ENCODE measurements at places on chromosomes 5 and 9.

- DNase-seq = no peak
These were observed 7.3 kb downstream of the UCK1 start for GRCh38 chr9:131523451-131524435.

- DNase-seq = peak; percentile 83
These were observed 311.1 kb downstream of the RFX3 start for GRCh38 chr9:3214741-3215140.

GRCh38 chr9:95719354-95719753 lies 156.1 kb upstream of the ERCC6L2 start:
- no peak for DNase-seq

GRCh38 chr9:124221676-124222075 lies 36.1 kb upstream of the NEK6 start:
- DNase-seq = no peak

- DNase-seq = peak; percentile 20
These were observed 39.7 kb upstream of the RNU6ATAC start for GRCh38 chr9:134204041-134204440.

GRCh38 chr9:76704593-76705204 lies 59.5 kb upstream of the PCA3 start:
- DNase-seq = peak; percentile 53

DNA sequence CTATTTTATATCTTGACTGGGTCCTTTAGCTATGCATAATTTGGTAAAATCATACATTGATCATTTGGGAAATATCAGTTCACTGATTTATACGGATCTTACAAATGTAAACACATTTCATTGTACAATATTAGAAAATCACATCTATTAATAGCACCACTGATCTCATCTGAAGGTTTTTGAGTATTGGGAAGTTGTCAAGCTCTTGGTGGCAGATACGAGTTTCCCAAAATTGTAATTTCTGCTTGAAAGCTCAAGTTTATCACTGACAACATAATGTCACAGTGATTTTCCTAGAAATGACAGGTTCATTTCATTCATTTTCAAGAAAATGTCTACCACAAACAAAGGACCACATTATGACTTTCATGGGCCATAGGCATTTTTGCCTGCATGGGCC lies 3.0 kb upstream of the MACROH2A1 start:
- DNase-seq = no peak

- DNase-seq = no peak
These were observed 10.5 kb upstream of the IPPK start for GRCh38 chr9:92680166-92681119.

GRCh38 chr5:43486353-43486752 lies 2.7 kb upstream of the TMEM267 start:
- DNase-seq = no peak

GRCh38 chr5:109519416-109519815 lies 109.6 kb upstream of the PJA2 start:
- no peak for DNase-seq

GRCh38 chr5:166507810-166508425 lies 1783.5 kb upstream of the WWC1 start:
- no peak for DNase-seq

DNA sequence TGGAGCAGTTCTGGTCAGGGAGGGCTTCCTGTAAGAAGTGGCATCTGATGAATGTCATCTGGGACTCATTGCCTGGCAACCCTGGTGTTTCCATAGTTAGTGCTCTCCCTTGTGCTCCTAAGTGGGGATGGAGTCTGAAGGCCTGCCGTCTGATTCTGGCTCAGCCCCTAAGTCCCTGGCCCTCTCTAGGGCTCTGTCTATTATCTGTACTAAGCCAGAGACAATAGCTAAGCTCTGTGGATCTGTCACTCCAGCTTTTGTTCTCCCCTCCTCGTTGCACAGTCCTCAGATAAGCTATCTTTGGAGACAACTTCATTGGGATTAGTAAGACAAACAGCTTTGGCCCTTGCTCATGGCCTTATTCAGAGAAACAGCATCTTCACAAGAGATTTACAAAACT lies 30.6 kb upstream of the TTC1 start:
- DNase-seq = no peak

DNA sequence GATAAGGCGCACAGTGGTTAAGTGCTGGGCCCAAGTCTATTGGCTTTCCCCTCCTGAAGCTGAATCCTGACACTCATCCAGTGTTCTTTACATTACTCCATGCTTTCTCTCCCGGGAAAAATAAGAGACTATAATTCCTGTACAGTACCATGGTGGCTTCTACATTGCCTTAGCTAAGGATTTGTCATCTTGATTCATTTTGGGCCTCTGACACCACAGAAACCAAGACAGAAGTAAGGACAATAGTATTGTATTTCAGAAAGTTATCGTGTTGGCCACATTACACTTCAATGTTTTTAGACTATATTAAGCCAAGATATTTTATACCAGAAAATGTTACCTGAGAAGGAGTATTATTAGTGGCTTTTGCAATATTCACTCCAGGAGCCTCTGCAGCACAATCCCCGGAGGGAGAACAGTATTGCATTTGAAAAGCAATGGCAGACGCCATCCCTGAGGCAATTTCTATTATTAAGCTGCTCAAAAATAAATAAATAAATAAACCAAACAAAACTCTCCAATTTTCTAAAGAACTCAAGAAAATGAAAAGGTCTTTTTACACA lies 267.9 kb downstream of the ENC1 start:
- no peak for DNase-seq

- peak; percentile 72 for DNase-seq
These were observed at the start of gene EFNA5 for GRCh38 chr5:107670932-107671741. TSS of gene EFNA5 (minus strand) at chr5:107670937.

GRCh38 chr5:137858223-137858916 lies 9.3 kb upstream of the MYOT start:
- DNase-seq = no peak

DNA sequence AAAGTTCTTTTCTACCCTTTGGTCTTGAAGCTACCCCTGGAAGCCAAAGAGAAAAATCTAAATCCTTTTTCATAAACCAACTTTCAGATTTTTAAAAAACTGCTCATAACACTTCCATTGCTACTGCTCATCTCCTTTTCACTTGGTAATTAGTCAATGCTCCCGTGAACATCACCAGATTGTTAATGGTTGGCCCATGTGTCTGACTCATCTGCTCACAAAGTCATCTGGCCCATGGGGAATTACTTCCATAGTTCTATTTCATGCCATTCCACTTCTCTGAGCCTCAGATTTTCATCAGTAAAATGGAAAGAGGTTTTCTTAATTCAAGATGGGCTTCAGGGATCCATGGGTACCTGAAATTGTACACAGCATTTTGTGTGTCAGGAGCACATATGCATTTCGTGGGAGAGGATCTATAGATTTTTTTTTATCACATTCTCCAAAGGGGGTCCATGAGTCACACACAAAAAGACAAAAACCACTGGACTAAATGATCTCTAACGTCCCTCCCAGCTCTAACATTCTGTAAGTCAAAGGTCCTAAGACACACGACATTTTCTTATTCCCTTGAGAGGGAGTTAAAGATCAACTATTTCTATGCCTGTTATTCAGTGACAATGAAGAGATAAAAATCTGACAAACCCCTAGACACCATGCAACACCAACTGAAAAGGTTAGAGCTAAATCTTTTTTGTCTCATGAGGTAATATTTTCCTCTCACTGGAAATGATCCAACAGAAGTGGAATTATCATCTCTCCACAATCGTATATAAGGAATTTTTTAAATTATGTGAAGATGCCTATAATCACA lies 75.4 kb downstream of the TEX10 start:
- DNase-seq = no peak

DNA sequence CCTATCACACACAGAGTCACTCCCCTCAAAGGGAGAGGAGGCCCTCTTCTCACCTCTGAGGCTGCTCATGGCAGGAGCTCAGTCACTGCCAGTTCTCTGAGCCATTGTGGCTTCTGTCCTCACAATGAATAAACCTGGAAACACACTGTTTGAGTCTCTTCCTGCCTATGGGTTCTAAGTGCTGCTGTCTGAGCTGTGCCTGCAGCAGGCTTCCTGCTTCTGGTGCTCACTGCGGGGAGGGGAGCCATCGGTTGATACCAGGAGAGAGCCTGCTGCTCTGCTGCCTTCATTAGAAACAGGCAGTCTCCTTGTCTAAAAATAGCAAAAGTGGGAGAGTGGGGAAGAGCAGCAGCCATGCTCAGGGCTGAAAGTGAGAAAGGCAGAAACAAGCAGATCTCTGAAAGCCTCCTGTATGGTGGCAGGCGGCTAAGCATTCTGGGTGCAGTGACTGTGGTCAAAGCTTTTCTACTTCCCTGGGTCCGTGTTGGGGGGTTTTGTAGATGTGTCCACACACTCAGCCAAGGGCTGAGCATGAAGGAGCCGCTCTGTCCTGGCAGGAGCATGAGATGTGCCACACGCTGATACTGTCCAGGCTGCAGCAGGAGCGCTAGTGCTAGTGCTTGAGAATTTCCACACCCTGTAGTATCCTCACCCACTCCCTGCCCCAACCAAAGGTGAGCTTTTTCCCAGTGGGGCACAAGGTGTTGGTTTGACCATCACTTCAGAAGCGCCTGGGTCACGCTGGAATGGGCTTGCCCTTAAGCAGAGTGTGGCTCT lies 34.2 kb downstream of the PRKACG start:
- no peak for DNase-seq

- DNase-seq = no peak
These were observed 27.2 kb downstream of the WNK2 start for GRCh38 chr9:93210974-93211653.

DNA sequence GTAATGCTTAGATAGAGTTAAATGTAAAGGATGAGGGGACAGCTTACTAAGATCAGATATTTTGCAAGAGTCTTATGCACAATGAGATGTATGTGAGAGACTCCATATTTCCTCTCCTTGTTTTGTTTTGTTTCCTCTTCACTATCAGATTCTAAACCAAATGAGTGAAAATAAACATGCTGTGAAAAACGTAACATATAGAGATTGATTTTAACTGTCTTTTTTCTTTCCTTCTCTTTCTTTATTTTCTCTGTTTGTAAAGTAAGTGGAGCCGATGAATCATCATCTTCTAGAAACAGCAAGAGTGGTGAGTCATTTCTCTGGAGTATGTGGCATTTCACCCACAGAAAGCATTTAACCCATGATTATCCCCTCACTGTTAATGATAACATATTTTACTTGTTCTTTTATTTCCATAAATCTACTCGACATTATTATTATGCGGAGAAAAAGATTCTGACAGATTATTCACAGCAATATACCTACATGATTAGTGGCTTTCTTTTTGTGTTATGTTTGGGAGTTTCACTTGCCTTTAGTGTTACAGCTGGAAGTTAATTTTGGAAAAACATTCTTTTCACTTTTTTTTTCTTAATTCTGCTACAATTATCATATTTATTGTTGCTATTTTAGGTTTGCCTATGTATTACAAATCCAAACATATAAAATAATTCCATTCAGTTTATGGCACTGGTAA lies 2.1 kb upstream of the ANXA1 start:
- no peak for DNase-seq

DNA sequence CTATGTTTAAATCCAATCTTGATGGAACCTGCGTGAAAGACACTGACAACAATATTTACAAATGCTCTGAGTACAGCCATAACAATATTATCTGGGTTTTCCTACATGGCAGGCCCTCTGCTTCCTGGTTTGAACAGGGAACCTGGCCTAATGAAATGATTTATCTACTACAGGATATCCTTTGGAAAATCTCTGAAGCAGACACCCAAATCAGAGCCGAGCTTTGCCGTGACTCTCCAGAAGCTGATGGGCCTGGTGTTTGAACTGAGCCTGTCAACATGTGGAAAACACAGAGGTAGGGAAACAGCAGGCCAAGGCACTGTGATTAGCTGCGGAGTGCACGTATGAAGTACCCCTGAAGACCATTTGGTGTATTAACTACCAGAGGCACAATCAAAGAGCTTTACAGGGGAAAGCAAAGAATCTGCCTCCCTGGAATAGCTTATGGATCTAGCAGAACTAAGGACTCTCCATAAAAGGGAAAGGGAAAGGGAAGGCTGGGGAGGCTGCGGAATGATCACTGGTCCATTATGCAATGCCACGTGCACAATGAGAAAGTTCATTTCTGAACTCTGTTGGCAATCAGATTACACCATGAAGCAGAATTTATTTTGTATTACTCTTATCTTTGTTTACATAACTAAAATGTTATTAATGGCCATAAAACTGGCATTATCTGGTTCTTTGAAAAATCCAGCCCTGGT lies 321.9 kb downstream of the EBF1 start:
- DNase-seq = no peak

- DNase-seq = no peak
These were observed 16.4 kb upstream of the MARCHF6 start for GRCh38 chr5:10337107-10337506.

DNA sequence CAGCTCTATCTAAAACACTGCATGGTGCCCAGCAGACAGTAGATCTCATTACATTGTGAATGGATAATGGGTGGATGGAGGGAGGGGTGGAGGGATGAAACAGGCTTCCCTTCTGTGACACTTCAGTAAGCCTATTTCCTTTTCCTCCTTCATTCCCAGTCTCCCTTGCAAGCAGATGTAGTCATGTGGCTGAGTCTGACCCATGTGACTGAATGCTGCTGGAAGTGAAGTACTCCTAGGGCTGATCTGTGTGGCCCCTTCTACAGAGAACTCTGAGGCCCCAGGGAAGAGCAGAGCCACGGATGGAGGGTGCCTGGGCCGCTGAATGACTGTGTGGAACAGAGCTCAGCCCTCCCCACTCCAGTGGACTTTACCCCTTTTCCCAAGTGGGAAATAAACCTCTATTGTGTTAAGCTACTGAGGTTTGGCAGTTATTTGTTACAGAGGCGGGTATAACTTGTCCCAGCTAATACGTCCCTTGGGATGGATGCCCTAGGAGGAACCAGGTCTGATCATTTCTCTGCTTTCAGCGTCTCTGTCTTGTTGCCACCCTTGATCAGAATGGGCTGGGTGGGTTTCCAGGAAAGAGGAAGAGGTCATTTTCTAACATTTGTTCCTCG lies 176.1 kb upstream of the MVB12B start:
- DNase-seq = peak; percentile 64

DNA sequence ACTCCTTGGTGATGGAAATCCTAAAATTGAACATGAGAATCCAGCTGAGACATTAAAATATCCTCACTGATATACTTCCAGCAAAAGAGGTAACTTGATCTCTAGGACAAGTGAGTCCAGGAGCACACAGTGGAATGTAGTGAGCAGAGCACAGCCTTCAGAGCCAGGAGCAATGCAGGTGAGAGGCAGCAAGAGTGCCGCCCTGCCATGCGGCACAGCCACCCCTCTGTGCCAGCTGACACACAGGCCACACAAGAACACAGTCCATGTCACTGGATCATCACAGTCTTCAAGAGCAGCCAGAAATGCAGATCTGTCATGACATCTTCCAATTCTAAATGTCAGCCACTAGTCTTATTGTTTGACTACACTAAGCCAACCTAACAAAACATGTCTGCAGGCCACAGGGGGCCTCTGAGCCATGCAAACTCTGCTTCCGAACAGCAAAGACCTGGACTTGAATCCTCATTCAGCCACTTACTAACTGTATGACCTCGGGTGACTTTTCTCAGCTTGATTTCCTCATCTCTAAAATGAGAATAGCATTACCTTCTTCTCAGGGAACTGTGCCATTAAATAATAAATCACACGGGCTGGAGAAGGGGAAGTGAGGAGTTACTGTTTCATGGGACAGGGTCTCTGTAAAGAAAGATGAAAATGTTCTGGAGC lies 47.0 kb downstream of the CCDC125 start:
- DNase-seq = no peak
